ENCODE measurements at places on chromosomes 6 and 20.

GRCh38 chr6:91132461-91132860, 545.6 kb upstream of the MAP3K7 start:
- no peak for DNase-seq

- DNase-seq = no peak
Measured at GRCh38 chr6:127195833-127196232, 70.8 kb upstream of the RNF146 start.

DNA sequence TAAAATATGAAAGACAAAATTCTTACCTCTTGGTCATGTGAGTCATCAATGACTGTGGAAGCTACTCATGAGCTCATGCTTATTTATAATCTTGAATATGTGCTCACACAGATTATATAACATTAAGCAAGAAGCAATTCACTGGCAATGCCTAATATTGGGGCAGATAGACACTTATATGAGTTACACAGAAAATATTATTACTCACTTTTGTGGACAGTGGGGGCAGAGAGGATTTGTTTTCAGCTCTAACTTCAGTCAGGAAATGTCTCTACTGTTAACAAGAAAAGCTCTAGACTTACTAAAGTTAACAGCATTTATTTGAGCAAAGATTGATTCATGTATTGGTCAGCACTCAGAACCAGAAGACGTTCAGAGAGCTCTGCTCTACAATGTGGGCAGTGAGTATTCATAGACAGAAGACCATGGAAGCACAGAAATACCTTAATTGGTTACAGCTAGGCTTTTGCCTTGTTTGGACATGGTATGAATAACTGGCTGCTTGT, 85.8 kb upstream of the AHI1 start:
- DNase-seq = no peak

- DNase-seq = no peak
Measured at GRCh38 chr6:167493976-167494697, 169.3 kb downstream of the TTLL2 start.
